ENCODE measurements at places on chromosomes 12 and 14.

GRCh38 chr14:104795781-104796686 is 486 bp upstream of the AKT1 start:
- no peak for DNase-seq

- no peak for DNase-seq
These were observed 23.5 kb upstream of the NOVA1 start for GRCh38 chr14:26621364-26621763.

DNA sequence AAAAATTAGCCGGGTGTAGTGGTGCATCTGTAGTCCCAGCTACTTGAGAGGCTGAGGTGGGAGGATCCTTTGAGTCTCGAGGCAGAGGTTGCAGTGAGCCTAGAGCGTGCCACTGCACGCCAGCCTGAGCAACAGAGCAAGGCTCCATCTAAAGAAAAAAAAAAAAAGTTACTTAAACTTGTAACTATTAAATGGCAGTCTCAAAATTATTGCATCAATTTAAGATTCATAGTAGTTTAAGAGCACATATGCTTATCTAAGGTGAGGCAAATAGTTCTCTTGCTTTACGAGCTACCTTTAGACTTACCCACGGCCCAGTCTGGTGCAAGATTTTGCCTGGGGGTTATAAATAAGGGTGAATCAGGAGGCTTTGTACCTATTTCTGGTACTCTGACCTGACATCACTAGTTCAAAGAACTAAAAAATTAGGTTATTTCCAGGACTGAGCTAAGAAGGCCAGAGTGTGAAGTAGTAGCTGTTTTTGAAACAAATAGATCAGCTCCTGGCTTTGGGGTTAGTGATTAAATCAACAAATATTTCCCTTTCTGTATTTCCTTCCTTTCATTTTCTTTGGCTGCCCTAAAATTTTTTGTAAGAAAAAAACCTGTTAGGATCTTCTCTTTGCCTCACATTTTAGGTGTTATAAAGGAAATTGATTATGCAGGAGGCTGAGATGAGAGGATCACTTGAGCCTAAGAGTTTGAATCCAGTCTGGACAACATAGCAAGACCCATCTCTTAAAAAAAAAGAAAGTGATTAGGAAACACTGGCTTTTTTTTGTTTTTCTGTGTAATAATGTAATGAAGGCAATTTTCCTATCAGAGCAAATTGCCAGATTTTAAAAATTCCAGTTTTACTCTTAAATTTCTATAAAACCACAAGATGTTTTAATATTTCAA is 3.6 kb downstream of the MGAT2 start:
- DNase-seq = no peak

DNA sequence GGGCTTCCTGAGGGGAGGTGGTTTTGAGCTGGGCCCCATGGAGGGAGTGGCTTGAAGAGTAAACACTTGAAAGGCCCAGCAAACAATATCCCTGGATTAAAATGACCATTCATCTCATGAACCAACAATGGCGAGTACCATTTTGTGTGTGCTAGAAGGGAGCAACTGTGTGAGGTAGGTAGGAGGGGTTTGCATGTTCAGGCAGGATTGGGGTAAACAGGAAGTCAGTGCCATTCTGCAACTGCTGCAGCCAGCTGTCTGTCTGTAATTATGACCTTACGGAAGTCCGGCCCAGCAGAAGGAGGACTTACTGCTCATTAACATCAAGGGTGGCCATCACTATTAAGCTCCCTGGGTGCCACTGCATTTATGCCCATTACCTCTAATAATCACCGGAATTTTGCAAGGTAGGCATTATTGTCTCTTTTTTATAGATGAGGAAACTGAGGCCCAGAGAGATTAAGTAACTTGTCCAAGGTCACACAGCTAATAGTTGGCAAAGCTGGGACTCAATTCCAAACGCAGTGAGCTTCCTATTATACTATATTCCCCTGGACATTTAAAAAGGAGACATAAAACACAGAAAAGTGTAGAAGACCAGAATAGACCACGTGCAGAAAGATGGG is 16.6 kb upstream of the IFI27L2 start:
- DNase-seq = peak; percentile 48

DNA sequence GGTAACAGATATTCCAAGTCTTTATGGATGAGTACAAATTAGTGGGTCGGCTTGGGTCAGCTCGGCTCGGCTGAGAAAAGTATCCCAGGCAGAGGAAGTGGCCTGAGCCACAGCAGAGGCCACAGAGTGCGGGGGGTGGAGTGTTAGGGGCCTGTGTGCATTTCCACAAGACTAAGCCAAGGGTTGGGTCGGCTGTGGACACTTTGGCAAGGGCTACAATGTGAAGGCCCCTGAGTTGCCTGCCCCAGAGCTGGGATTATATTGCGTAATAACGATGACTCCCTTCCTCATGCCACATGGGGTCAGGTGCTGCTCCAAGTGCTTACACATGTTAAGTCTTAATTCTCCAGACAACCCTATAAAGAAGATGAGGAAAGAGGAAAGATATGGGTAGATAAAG is 11.4 kb downstream of the EVL start:
- no peak for DNase-seq

GRCh38 chr14:35221462-35221861 is 70.7 kb upstream of the PSMA6 start:
- no peak for DNase-seq

DNA sequence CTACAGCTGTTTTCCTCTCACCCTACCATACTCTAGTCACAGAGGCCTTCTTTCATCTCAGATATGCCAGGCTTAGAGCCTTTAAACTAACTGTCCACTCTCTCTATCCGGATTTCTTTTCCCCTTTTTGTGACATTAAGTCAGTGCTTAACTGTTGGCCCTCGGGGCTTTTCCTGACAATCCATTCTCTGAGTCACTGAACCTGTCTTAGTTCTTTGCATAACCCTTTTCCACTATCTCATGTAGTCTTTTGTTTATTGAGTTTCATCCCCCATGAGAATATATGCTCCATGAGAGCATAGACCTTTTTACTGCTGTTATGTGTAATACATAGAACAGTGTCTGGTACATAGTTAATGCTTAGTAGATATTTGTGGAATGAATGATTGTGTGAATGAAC is 68.7 kb downstream of the PLEKHA5 start:
- no peak for DNase-seq

- no peak for DNase-seq
These were observed 48.0 kb downstream of the FOXN4 start for GRCh38 chr12:109261087-109261486.

DNA sequence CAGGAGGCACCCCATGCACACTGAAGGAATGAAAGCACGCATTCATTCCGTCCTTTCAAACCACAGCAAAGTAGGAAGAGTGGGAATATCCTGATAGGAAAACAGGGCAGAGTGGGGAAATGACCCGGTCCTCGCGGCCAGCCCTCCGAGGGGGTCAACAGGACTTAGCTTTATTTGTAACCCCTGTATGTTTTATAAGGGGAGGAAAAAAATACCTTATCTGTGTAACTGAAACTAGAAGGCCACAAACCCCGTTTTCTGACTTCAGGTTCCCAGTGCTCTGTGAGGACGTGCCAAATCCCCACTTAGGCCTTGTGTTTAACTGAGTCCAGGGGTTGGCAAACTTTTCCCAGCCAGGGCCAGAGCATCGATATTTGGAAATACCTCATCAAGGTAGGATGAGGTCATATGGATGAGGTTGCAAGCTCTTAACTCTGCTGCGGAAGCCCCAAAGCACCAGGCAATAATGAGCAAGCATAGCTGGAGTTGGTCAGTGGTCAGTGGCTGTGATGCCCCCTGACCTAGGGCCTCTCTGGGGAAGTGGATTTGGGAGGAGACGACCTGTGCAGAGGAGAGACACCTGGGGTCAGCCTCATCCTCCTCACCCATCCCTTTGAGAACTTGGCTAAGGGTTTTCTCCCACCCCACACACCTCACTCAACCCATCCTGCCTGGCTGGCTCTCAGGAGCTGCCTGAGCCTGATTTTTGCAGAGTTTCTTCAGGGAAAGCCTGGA is 58.5 kb downstream of the RBM19 start:
- DNase-seq = no peak

Data from NCI-H1417 treated with DMSO at 0.1 percent for 48 hours (cell line).